ENCODE measurements at places on chromosomes 3 and 15.
A peak's percentile ranks its signal among the peaks of the same experiment; 100 is the strongest.

DNA sequence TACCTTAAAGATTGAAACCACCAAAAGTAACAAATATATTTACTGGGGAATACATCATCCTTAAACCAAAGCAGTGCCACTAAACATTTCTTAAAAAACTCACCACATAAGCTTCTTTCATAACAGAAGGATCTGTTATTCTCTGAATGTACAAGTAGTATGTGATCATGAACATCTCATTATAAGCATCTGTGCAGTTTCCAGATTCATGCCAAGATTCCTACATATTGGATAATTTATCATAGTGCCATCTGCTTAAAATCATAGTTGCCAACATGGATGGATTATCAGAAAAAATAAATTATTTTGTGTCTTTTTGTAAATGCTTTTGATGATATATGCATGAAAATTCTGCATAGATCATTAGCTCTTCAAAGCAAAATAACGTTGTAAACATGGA lies 21.8 kb upstream of the BCHE start:
- DNase-seq, result no peak

- no peak for DNase-seq
Observed at GRCh38 chr3:106457281-106458180, 588.7 kb upstream of the CBLB start.

- DNase-seq, result peak; percentile 49
Observed at GRCh38 chr15:65400760-65401610, 21.8 kb downstream of the IGDCC4 start.

- DNase-seq, result no peak
Observed at GRCh38 chr15:67251318-67251717, 3.1 kb downstream of the AAGAB start.
